ENCODE measurements at places on chromosomes 11 and 22.
A peak's percentile ranks its signal among the peaks of the same experiment; 100 is the strongest.

GRCh38 chr11:65357856-65358356 is 3.4 kb downstream of the TIGD3 start:
- DNase-seq: no peak

- peak; percentile 68 for DNase-seq
These were observed 9.6 kb upstream of the PDE2A start for GRCh38 chr11:72683782-72684200.

- DNase-seq: no peak
These were observed 69.7 kb upstream of the RASD2 start for GRCh38 chr22:35470903-35471321.

DNA sequence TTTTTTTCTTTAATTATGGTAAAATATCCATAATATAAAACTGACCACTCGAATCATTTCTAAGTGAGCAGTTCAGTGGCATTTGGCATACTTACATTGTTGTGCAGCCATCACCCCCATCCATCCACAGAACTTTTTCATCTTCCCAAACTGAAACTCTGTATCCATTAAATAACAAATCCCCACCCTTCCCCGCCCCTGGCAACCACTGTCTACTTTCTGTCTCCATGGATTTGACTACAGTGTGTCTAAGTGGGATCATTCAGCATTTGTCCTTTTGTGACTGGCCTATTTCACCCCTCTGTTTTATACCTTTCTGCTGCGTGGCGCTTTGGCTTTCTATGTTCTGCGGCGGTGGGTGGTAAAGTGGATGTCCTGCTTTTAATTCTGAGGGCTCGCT is 49.1 kb downstream of the RTN4R start:
- DNase-seq: no peak

- DNase-seq: no peak
These were observed 55.4 kb downstream of the PLEKHA7 start for GRCh38 chr11:16958833-16959232.

DNA sequence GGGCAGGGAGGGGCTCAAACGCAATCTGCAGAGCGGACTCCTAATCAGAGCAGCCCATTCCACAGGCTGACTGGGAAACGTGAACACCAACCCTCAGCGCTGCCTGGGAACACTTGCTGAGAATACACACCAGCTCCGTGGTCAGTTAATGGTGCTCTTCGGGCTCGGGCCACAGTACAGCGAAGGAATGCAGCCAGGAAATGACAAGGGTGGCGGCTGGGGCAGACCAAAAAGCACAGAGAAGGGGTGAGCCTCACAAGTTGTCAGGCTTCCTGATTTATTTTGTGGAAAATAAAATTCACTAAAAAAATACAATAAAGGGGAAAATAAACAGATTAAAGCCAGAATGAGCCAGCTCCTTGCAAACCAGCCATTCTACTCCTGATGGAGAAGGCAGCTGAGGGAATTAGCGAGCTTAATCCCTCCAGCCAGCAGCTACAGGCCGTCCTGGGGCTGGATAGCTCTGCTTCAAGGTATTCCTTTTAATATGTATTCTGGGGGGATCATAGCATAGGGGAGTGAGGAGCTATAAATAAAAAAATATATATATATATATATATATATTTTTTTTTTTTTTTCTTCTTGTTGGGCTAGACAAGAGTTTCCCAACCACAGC is 165.5 kb upstream of the NTM start:
- no peak for DNase-seq

DNA sequence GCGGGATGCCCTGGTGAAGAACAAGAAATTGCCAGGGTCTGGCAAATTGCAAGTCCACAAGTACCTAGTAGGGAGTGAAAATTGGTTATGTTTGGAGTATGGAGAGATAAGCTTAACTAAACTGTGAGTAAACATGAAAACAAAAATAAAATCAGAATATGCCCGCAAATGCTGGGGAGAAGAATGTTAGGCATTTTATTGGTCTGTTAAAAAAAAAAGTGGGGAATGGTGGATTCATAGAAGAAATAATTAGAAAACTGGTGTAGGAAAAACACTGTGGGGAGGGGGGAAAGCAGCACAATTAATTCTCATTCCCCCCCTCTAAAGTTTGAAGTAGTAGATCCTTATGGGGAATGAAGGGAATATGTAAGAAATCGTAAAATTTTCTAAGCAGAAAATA is 40.6 kb upstream of the HSD17B12 start:
- no peak for DNase-seq

GRCh38 chr11:118900535-118901384 is 17.1 kb downstream of the CXCR5 start:
- DNase-seq: no peak

- no peak for DNase-seq
These were observed 34.3 kb upstream of the CELSR1 start for GRCh38 chr22:46571642-46572250.

DNA sequence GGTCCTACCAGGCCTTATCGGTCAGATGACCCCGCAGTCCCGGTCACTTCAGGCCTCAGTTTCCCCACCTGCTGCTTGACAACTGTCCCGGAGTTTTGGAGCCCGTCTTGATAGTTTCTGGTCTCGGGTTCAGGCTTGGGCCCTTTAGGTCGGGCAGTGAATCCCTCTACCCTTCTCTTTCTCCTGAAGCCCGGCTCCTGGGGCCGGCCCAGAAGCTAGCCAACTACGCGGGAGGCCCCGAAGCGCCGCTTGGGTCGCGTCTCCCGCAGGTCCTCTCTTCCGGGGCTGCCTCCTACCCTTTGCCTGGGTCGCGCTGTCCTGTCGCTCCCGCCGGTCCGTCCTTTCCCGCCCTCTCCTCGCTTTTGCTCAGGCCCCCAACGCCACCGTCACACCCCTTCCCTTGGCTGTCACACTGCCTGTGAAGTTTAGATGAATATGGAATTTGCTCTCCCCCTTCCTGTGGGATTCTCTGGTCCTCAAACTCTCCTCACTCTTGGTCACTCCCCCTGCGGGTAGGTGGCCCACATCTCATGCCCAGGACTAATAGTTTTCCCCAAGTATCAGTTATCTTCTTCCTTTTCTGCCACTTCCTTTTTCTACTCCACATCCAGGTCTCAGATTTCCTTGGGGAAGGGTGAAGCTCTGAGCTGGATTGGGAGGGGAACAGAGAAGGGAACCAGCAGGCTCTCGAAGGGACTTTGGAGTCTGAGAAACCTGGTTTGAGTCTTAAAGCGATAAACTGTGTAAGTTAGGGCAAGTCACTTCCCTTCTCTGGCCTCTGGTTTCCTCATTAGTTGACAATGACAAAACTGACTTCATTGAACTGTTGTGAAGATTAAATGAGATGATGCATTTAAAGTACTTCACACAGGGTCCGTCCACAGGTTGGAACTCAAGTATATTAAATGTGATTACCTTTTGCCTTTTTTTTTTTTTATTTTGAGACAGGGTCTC is 790 bp downstream of the RAB1B start:
- no peak for DNase-seq

DNA sequence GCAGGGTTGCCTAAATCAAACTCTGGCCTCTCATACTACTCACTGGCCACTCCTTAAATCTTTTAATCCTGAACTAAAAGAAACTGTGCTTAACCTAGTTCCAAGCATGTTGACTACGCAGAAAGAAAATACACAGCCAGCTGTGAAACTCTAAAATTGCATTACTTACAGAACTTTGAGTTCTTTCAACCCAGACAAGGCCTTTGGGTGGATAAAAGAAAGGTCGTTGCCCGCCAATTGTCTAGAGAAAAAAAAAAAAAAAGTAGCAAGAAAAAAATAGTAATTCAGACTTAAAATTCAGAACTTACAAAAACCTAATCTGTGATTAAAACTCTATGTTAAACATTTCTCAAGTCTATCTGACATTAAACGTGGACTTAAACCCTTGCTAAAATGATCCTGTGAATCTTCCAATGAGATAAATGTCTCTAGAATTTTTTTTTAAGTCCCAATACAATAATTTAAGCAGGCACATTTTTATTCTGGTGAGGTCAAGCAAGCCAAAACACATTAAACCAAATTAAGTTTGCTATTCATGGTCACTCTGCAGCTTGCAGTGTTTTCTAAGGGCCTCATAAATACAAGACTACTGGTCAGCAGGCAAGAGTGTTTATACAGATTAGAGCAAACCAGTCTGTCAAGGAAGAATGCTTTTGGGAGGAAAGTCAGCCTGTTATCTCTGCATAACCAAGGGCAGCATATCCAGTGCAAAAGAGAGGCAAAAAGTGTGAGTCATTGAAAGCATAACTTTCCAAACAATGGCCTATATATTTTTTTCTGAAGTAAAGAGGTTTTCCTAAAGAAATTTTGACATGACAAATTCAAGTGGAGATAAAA is 29.5 kb upstream of the CCDC34 start:
- no peak for DNase-seq

- DNase-seq: no peak
These were observed 595.3 kb downstream of the OPCML start for GRCh38 chr11:132937016-132937415.

Measured in activated naive CD8-positive, alpha-beta T cell treated with anti-CD3 and anti-CD28 coated beads for 36 hours (primary cell).